Brain pericyte (primary cell): ENCODE measurements at places on chromosomes 16 and 17.

DNA sequence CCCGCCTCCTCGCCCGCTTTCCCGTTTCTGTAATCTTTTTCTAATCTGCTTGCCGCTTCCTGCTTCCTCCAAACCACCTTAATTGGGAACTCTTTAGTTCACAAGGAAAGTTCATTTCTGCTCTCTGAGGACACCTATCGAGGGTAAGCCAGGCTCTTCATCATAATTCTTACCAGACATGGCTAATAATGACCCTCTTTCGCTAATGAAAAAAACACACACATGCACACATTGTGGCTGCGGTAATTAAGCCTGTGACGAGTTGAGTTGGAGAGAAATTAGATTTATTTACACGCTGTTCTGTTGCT, 100.6 kb downstream of the ZNF423 start:
- DNase-seq: no peak

DNA sequence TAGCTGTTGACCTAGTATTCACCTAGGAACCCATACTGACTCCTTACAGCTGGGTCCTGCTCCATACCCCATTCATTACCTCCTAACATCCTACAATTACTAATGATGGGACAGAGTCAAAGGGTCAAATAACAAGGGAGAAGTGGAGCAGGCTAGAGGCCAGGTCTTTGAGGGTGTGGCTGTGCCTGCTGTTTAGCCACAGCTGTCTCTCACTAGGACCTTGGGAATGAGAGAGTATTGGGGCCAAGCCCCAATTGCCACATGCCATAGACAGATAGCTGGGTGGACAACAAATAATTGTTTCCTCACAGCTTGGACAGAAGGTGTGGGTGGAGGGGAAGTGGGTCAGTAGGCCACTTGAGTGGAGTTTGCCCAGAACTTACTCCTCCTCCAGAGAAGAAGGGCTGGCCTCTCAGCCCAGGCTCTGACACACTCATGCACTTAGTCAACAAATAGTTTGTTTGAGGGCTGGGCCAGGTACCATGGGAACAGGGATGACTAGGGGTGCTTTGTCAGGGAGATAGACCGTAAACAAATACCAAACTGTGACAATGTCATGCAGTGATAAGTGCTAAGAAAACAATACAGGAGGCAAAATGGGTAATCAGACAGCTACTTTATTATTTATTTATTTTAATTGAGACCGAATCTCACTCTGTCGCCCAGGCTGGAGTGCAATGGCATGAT, 10.2 kb upstream of the CENPT start:
- no peak for DNase-seq

- DNase-seq: no peak
These were observed 14.9 kb downstream of the CEP112 start for GRCh38 chr17:66177048-66177447.

- no peak for DNase-seq
These were observed 7.1 kb upstream of the RHBDL3 start for GRCh38 chr17:32258383-32259140.

- peak; percentile 59 for DNase-seq
These were observed 71.2 kb upstream of the CHMP6 start for GRCh38 chr17:80920441-80920840.

DNA sequence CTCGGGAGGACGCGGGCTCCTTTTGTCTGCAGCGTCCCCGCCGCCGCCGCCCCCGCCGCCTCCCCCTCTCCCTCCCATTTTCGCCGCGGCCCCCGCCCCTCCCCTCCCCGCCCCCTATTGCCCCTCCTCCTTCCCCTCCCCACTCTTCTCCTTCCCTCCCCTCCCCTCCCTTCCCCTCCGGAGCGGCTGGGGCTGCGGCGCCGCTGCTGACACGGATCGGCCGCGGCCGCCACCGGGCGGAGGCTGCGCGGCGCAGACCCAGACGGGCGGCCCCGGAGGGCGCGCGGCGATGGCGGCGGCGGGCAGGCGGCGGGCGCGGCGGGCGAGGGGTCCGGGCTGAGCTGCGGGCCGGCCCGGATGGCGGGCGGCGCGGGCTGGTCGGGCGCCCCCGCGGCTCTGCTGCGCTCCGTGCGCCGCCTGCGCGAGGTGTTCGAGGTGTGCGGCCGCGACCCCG, at the start of gene RAB11FIP4:
Gene RAB11FIP4 (plus strand): TSS at position 180 of the 454 bp plus-strand sequence. CDS start 178 bp downstream, at position 358.
- no peak for DNase-seq

GRCh38 chr17:35766903-35767510, 6.3 kb downstream of the C17orf50 start:
- no peak for DNase-seq

- no peak for DNase-seq
These were observed 436 bp downstream of the SHPK start for GRCh38 chr17:3635474-3636153.

DNA sequence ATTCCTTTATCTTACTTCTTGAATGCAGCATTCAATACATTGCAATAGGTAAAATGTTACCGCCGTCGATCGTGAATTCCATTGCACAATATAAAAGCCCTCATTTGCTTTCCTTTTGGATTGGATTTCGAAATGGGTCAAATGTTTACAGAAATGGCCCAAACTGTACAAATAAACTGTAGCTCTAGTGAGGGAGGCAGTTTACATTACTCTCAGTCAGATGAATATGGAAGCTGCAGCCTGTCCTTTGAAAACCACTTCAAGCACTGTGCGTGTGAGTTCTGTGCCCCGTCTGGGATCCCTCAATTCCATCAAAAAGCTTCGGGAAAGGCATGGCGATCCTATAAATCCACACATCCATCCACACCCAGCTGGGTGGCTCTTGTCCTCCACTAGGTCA, 258.6 kb upstream of the FOXF1 start:
- DNase-seq: no peak

DNA sequence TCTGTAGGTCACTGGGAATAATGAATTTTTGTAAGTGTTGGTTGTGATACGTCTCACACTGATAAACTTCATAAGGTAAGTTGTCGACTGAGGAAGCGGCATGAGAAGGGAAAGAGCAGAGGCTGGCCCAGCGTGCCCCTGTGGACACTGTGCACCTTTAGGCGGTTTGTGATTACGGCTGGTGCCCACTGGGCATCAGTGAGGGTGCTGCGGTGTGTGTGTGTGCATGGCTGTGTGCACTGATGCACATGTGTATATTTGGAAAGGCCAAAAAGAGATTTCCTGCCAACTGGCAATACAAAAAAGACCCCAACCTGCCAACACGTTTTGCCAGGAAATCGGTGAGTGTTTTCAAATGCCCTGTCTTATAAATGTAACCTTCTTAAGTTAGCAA, 11.9 kb downstream of the IRF8 start:
- DNase-seq: no peak

GRCh38 chr16:63080746-63081145, 1044.5 kb upstream of the CDH8 start:
- no peak for DNase-seq

DNA sequence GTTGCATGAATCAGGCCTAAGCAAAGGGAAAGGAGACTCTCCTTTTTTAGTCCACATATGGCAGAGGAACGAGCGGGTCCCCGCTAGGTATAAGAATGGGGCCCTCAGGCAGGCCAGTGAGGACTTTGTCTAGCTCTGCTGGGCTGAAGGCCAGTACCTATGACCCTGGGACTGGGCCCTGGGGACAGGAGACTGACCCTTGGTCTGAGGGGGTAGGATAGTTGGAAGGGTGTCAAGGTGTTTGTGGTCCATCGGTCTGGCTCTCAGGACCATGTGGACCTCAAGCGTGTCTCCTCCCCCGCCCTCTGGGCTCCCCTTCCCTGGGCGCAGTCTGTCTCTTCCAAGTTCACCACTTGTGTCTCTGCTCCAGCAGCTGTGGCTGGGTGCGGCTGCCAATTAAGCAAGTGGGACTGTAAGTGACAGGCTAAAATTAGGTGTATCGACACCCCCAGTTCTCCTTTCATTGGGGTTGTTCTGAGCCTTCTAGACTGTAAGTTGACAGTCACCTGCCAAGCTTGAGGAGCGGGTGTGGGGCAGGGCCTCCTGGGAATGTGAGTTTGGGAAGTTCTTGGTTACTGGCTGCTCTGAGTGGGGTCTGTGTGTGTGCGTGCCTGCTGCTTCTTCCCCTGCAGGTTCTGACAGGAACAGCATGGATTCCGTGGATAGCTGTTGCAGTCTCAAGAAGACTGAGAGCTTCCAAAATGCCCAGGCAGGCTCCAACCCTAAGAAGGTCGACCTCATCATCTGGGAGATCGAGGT, 24.5 kb downstream of the AKAP1 start:
- no peak for DNase-seq

- DNase-seq: no peak
These were observed 676.3 kb upstream of the CDH8 start for GRCh38 chr16:62712566-62712965.

DNA sequence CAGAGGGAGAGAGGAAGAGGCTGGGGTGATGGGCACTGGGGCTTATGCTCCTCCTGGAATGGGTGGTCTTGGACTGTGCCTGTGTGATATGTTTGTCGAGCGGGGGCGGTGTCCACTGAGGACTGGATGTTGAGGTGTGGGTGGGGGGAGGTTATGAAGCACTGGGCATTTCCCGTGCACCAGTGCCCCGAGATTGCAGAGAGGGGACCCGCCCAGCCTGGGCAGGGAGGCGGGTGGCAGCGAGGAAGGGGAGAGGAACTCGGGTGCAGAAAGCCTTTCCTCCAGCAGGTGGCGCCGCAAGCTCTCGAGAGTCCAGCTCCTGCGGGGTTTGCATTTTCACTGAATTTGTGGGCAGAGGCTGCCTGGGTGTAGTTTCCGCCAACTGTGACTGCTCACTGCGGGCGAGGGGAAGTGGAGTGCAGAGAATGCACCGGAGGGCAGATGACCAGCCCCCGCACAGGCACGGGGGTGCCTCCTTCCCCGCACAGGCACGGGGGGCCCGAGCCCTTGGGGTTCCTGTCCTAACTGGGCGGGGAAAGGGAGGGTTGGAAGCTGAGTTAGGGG, 190.6 kb downstream of the SEC14L1 start:
- no peak for DNase-seq

- no peak for DNase-seq
These were observed 1.5 kb upstream of the KRT16 start for GRCh38 chr17:41614098-41614497.
